ENCODE measurements at places on chromosomes 5 and 9.

- DNase-seq: no peak
Observed at GRCh38 chr5:110414360-110414759, 312.1 kb downstream of the TMEM232 start.

DNA sequence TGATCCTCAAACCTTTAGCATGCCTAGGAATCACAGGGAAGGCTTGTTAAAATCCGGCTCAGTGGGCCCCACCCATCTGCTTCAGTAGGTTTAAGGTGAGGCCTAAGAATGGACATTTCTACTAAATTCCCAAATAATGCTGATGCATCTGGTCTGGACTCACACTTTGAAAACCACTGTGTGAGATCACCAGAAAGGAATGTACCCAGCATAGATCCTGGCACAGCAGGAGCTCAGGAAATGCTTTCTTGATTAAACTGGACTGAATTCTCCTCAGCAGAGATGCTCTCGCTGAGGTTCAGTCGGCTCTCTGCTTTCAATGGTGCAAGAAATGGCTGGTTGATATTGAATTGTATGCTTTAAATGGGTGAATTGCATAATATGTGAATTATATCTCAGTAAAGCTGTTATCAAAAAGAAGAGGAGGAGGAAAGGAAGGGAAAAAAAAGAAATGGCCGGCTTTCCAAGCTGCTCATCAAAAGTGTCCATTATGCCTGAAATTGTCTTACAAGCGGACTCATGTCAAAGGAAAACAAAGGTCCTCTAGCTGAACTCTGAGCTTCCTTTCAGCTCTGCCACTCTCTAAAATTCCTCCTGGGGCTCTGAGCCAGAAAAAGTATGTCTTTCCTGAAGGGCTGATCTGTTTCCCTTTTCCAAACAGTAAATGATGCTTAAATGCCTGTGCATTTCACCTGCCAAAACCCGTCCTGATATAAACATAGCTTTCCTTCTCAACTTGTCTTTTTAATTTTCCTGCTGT is 77.6 kb upstream of the SAP30L start:
- DNase-seq: no peak

DNA sequence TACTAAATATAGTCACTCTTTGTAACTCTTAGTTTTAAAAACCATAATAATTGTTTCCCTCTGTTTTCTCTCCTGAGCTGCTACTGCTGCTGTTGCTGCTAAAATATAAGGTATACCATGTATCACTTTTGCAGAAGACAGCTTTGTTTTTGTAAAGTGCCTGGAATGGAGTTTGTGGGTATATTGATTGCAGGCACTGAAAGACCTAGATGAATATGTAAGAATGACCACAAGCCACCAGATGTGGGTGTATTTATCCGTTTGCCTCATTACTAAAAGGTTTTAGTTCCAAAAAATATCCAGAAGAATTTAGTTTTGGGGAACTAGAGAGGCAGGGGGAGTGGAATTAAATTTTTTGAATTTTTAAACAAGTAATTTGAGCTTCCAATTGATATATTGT is 151.1 kb upstream of the CDKN2B start:
- no peak for DNase-seq

DNA sequence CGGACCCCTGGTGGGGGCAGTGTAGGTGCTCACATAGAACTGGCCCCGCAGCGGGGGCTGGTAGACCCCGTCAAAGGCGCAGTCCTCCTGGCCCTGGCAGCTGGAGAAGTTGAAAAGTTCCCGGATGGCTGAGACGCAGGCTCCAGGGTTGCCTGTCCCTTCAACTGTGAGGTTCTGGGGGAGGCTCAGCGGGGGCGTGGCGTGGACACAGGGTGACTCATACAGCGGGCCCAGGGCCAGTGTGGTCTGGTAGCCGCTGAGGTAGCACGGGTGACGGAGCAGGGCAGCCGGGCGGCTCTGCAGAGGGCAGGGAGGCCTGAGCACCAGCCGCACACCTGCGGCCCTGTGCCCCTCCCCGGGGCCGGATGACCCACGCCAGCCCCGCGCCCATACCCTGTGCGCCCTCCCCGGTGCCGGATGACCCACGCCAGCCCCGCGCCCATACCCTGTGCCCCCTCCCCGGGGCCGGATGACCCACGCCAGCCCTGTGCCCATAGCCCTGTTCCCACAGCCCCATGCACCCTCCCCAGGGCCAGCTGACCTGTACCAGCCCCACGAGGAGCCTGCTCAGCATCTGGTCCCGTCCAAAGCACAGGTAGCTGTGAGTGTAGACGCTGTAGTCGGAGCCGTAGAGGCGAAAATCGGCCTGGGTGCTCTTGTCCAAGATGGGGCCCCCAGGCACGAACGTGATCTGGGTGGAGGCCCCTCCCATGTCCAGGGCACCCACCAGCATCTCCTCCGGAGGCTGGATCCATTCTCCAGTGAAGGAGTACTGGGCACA is 5.0 kb downstream of the ENTPD8 start:
- DNase-seq: no peak

DNA sequence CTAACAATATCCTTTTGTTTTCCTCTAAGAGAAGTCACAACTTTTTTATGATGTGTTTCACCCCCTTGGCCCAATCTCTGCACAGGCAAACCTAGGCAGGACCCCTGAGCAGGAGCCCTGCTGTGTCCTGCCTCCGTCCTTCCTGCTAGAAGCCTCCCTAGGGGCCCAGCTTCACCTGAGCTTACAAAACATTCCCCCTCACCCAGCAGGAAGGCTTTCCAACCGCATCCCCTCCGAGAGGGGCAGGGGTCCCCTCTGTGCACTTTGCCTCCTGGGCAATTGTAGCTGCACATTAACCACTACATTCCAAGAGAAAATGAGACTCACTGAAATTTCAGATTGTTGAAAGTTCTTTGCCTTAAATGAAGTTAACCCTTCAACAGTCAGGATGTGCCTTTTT is 176.2 kb downstream of the IRX2 start:
- no peak for DNase-seq

GRCh38 chr5:130963798-130964197 is 201.3 kb downstream of the HINT1 start:
- DNase-seq: no peak
